ENCODE measurements at places on chromosomes 6 and 20.

- no peak for DNase-seq
These were observed 185.0 kb downstream of the ANKRD60 start for GRCh38 chr20:58043236-58044140.

- DNase-seq = no peak
These were observed 25.3 kb downstream of the AAR2 start for GRCh38 chr20:36261389-36262105.

GRCh38 chr20:62588458-62589149 lies 53.7 kb upstream of the SLCO4A1 start:
- no peak for DNase-seq

DNA sequence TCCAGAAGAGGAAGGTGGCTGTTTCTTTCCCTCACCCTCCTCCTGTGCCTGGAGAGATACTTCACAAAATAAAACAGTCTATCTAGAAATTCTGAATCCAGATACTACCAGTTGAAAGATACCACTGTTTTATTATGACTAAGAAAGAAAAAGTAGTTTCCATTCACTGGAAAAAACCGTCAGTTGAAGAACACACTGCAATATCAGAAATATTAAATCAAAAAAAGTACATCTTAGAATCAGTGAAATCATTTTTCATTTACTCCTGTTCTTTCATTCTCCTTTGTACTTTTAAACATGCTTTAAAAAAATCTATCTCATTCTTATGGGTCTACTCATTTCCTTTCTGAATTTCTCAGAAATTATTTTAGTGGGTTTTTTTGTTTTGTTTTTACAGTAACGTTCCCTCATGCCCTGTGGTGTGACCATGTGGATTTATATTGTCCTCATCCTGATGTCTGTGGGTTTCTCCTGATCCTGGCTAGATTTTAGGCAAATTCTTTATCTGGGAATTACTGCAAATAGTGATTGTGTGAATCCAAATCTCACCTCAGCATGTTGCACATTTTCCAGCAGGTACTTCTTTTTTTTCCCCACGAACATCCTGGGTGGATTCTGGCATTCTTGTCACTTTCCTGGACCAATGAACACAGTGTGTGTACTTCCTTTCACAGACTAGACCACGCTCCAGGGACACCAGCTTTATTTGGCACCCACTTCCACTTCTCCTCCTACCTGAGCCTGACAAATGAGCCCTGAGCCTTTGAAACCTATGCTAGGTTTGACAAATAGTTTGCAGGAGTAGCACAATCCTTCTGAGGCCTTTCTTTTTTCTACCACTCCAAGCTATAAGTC lies 114.0 kb upstream of the LAMP5 start:
- DNase-seq = no peak

- no peak for DNase-seq
These were observed 45.2 kb downstream of the KIF16B start for GRCh38 chr20:16528078-16528477.

- DNase-seq = no peak
These were observed 84.0 kb upstream of the LRFN2 start for GRCh38 chr6:40671001-40671693.

DNA sequence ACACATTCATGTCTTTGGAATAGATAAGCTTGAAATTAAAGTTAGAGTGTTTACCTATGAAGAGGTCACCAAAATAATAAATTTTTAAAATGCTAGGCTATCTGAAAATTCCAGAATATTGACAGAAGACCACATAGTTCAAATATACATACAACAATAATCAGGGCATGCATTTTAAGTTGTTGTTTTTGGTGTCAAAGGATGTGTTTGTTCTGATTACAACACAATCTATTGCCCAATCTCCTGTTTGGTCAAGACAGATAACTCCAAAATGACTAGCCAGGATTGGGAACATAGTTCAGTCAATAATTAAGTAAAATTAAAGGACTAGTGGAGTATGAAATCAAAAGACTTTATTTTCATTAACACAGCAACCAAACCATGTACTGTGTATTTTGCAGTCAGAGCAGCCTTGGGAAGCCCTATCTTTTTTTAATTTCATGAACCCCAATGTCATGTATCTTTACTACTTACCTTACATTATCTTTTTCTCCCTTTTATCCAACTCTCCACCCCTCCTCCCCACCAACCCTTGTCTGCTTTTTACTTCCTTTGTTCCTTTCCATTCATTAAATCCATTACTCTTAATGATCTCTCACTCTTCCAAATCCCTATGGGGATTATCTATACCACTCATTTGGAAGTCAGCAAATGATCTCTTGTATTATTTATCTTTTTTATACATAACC lies 111.2 kb downstream of the CDK19 start:
- no peak for DNase-seq

DNA sequence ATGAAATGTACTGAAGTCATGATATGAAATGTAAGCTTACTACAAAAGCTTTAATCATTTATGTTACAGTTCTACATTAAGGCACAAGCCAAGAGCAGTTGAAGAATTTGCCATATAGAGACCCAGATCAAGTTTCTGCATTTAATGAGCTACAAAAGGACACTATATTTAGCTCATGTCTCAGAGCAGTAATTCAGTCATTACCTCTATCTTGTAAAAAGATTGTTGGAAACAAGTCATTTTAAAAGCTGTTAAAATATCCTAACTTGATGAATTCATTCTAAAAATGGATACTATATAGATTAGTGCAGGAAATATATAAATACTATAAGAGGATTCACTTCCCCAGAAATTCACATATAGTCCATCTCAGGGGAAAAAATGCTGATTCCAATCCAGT lies 45.2 kb upstream of the RIPPLY2 start:
- no peak for DNase-seq

DNA sequence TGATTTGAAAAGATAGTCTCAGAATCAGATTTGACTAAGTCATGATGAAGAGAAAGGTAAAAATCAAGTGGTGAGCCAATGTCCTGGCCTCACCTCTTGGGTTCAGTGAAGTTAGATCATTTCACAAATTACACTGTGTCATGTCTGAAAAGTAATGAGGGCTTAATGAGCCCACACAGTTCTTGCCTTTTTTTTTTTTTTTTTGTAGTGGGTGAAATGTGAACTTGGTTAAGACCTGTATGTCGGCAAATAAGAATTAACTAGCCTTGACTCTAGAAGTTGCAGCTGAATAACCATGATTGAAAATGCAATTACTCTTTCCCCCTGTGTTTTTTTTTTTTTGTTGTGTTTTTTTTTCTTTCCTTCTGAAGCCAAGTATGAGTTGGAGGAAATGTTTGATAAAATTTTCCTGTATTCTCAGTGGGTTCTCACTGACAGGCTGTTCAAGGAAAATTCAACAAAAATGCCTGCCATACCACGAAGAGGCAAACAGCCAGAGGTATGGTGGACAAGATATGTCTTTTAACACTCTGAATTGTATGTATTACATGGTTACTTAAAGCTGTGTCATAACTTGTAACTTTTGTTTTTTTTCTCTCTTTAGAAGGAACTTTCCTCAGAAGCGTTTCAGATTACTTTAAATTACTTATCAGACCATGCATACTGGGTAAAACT lies 135.2 kb upstream of the MLIP start:
- DNase-seq = no peak

GRCh38 chr20:32325706-32326503 lies 32.2 kb upstream of the ASXL1 start:
- no peak for DNase-seq

DNA sequence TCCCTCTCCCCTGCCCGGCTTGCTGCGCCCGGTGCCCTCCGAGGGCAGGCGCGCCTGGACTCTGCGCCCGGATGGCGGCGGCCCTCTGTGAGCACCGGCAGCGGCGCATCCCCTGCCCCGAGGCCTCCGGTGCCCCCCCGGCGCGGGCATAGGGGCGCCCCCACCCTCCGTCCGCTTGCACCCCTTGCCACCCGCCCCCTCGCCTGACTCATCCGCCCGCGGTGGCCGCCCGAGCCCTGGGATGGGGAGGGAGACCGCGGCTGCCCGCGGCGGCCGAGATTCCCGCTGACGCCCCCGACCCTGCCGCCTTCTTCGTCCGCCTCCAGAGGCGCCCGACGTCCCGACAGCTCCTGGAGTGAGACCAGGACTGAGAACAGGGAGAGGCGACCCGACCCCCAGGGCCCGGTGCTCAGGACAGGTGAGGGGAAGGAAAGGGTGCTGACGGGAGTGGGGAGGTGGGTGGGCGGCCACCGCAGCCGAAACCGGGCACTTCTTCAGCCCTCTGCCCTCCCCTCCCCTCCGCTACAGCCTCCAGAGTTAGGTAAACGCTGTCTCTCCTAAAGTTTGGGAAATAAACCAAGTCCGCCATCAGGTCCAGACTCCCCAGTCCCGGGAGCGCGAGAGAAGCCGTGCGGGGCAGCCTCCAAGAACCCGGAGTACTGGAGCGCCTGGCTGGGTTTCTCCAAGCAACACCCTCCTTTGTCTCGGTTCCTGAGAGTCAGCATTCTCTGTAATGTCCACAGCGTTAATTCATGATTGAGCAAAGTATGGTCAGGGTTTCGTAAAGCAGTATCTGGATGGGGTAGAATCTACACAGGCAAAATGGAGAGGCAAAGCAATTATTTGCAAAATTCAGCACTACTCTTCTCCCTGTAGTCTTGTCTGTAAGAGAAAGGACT lies 539 bp downstream of the TMEM200A start:
- peak; percentile 36 for DNase-seq
